AG08396 (cell line): ENCODE measurements at places on chromosomes 16 and 17.
A peak's percentile ranks its signal among the peaks of the same experiment; 100 is the strongest.

GRCh38 chr17:50072925-50073324 is 17.0 kb downstream of the ITGA3 start:
- DNase-seq, result no peak

GRCh38 chr17:45851464-45851863 is 6.8 kb downstream of the SPPL2C start:
- DNase-seq, result no peak

GRCh38 chr16:3641801-3642396 is 12.6 kb upstream of the DNASE1 start:
- peak; percentile 3 for DNase-seq

- no peak for DNase-seq
Observed at GRCh38 chr17:71677439-71677838, 443.4 kb upstream of the SOX9 start.

- no peak for DNase-seq
Observed at GRCh38 chr16:65689726-65690125, 567.9 kb upstream of the CDH11 start.

GRCh38 chr17:81332914-81333528 is 37.9 kb upstream of the SLC38A10 start:
- no peak for DNase-seq

- peak; percentile 65 for DNase-seq
Observed at GRCh38 chr16:4613636-4614570, 785 bp downstream of the UBALD1 start.

GRCh38 chr17:27878776-27879562 is 14.2 kb downstream of the LYRM9 start:
- no peak for DNase-seq

- DNase-seq, result no peak
Observed at GRCh38 chr17:43044024-43044423, 19.0 kb downstream of the RND2 start.

- DNase-seq, result no peak
Observed at GRCh38 chr17:33013596-33014375, 22.1 kb downstream of the SPACA3 start.

DNA sequence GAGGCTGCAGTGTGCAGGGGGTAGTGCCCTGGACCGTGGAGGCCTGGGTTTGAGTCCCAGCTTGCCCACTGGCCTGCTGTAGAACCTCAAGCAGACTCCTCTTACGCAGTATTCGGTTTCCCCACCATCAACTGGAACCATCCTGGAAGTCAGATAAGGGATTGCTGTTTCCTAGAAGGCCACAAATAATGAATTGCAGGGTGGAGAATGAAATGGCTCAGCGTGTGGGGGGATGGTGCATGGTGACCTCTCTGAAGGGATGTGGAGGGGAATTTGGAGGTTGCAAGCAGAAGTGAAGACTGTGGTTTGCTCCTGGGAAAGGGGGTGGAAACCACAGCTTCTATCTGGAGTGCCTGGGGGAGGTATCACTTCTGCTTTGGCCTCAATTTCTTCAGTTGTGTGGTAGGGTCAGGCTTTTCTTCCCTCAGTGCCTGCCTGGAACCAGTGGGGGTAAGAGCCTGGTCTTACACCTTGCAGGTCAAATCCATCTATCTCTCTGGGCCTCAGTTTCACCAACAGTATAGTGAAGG is 1.7 kb downstream of the ADGRG5 start:
- DNase-seq, result no peak

DNA sequence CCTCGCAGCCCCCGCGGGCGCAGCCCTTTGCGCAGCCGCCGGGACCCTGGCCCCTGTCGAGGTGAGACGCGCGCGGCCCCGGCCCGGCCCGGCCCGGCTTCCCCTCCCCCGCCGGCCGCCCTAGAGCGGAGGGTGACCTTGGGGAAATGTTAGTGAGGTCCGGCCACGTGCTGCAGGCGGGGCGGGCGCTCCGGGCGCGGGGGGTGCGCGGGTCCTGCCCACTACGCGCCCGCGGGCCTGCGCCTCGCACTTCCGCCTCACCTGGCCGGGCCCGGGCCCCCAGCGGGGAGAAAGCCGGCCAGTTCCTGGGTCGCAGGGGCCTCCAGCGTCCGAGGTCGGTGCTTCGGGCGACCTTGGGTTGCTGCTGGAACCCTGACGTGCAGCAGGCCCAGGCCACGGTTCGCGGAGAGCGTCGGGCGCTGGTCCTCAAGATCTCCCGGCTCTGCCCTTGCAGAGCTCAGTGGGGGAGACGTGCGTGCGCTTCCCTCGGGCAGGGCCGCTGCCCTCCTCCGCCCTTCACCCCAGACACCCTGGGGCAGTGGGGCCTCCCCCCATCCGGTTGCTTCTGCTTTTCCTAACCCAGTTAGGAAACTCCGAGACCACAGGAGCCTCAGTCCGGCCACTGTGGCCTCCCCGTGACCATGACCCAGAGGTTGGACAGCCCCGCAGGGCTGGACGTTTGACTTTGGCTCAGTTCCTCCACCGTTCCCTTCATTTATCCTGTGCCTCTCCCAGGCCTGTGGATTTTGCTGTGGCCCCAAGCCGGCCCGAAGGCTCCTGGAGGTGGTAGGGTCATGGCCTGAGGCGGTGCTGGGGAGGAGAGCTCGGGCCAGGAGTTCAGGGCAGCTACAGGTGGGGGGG is 791 bp downstream of the MCRIP2 start:
- DNase-seq, result peak; percentile 55

- no peak for DNase-seq
Observed at GRCh38 chr17:67239597-67239996, 5.4 kb downstream of the HELZ start.
